ENCODE measurements at places on chromosomes 2 and 18.
A peak's percentile ranks its signal among the peaks of the same experiment; 100 is the strongest.

DNA sequence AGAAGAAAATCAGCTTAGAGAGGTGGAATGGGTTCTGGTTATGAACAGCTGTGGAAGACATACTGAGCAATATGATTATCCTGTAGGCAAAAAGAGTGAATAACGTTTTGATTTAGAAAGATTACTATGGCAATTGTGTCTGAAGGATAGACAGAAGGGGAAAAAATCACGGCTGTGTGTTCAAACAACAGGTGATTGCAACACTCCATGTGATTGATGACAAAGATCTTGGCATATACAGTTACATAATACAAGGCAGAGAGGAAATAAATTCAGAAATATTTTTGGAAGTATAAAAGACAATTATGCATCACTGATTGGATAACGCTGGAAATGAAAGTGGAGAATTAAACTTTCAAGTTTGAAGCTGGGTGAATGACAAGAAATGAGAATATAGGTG, 58.5 kb upstream of the KCNJ3 start:
- no peak for DNase-seq

DNA sequence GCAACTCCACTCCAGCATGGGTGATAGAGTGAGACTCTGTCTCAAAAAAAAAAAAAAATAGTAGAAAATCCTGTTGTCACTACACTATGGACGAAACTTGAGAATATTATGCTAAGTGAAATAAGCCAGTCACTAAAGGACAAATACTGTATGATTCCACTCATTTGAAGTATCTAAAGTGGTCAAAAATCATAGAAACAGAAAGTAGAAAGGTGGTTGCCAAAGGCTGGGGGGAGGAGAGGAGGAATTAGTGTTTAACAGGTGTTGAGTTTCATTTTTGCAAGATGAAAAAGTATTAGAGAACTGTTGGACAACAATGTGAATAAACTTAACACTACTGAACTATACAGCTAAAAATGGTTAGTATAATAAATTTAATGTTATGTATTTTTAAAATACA, 18.8 kb upstream of the RMP24 start:
- DNase-seq, result no peak

GRCh38 chr2:217757108-217757463, 245.7 kb downstream of the TNS1 start:
- no peak for DNase-seq

DNA sequence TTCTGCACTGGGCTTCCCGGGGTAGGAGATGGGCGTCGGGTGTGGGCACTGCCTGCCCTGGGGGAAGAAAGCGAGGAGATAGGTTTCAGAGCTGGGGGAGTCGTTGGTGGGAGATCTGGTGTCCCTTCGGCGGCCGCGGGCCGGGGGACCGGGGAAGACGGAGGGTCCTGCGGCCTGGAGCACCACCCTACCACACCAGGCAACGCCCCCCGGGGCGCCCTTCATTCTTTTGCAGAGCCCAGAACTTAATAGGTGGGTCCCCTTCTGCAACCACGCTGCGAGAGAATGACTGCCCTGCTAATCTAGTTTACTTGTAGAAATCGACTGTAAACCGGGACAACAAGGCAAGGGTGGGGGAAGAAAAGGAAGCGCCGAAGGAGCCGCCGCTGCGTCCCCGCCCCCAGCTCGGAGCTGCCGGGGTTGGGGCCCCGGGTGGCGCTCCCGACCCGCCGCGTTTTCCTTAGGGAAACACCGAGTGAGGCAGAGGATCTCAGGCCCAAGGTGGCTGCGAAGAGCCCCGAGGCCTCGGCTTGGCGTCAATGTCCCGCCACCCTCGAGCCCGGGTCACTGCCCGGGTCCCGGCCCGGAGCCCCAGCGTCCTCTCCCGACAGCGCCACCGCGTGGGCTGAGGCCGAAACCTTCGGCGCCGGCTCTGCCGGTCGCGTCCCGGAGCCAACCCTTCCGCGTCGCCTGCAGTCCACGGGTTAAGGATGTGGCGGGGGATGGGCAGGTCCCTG, 5.4 kb upstream of the SATB2 start:
- DNase-seq, result peak; percentile 76

- DNase-seq, result no peak
Measured at GRCh38 chr2:83251321-83251872, 1207.7 kb downstream of the SUCLG1 start.

DNA sequence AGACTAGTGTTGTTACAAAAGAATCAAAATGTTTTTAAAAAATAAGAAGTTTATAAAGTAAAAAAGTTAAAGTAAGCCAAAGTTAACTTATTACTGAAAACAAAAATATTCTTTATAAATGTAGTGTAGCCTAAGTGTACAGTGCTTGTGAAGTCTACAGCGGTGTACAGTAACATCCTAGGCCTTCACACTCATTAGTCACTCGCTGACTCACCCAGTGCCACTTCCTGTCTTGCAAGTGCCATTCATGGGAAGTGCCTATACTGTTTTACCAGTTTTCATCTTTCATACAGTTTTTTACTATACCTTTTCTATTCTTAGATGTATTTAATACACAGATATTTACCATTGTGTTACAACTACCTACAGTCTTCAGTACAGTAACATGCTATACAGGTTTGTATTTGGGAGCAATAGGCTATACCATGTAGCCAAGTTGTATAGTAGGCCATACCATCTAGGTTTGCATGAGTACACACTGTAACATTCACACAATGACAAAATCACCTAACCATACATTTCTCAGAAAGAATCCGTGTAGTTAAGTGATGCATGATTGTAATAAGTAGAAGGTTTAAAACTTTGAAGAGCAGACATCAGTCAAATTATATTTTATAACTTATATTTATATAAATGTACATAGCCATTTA, 13.4 kb downstream of the SERPINB7 start:
- peak; percentile 87 for DNase-seq

DNA sequence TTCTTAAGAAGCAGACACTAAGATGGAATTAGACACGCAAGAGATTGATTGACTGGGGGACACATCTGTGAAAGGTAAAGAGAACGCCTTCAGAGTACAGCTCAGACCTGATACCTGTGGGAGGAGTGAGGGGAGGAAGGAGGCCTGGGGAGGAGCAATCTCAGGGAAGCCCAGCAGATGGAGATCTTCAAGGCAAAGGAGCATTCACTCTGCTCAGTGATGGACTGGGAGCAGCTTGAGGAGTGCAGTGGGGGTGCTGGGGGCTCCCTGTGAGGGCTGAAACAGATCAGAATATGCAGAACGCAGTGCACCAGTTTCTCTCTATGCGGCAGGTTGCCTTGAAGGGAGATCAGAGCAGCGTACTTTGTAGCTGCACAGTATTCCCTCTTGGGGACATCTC, 103.7 kb upstream of the ATP8B1 start:
- no peak for DNase-seq

All from kidney tubule cell (primary cell).